ENCODE measurements at places on chromosomes 3 and 15.

- no peak for DNase-seq
Measured at GRCh38 chr15:73712107-73712506, 27.9 kb downstream of the CD276 start.

DNA sequence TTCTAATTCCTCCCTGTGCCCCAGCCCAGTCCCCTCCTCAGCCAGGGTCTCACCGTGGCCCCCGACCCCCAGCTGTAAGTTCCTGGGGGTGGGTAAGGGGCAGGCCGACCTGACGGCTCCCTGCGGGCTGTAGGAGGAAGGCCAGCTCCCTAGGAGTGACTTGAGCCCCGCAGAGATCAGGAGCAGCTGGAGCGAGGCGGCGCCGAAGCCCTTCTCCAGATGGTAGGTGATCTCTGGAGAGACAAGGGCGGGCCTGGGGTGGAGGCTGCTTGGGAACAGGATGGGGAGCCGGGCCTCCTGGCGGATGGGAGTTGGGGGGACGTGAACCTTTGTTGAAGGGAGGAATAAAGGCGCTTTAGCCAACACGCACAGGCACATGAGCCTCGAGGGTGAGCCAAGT is 4.2 kb downstream of the SLC28A1 start:
- DNase-seq = no peak

DNA sequence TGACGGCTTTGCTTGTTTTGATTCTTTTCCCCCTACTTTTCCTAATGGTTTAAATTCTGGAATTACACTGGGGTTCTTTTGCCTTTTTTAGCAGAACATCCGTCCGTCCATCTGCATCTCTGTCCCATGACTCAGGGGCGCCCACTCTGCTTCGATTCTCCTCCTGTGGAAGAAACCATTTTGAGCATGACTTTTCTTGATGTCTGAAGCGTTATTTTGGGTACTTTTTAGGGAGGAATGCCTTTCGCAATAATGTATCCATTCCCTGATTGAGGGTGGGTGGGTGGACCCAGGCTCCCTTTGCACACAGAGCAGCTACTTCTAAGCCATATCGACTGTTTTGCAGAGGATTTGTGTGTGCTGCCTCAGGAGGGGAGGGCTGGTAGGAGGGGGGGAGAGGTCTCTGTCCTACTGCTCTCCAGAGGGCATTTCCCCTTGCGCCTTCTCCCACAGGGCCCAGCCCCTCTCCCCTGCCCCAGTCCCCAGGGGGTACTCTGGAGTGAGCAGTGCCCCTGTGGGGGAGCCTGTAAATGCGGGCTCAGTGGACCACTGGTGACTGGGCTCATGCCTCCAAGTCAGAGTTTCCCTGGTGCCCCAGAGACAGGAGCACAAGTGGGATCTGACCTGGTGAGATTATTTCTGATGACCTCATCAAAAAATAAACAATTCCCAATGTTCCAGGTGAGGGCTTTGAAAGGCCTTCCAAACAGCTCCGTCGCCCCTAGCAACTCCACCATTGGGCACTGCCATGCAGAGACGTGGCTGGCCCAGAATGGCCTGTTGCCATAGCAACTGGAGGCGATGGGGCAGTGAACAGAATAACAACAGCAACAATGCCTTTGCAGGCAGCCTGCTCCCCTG is 19.5 kb upstream of the BSN start:
- DNase-seq = no peak

- DNase-seq = no peak
Measured at GRCh38 chr3:52294320-52295150, 6.9 kb downstream of the GLYCTK start.

DNA sequence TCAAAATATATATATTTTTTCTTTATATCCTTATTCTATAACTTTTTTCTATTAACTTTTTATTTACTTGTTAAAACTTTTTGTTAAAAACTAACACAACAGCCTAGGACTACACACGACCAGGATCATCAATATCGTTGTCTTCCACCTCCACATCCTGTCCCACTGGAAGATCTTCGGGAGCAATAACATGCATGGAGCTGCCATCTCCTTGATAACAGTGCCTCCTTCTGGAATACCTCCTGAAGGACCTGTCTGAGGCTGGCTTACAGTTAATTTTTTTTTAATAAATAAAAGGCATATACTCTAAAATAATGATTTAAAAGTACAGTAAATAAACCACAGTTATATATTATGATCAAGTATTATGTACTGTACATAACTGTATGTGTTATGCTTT is 58.9 kb downstream of the SFMBT1 start:
- DNase-seq = no peak

GRCh38 chr3:166123576-166123975 is 286.4 kb upstream of the BCHE start:
- no peak for DNase-seq

GRCh38 chr3:11716573-11717290 is 73.0 kb upstream of the VGLL4 start:
- DNase-seq = no peak

DNA sequence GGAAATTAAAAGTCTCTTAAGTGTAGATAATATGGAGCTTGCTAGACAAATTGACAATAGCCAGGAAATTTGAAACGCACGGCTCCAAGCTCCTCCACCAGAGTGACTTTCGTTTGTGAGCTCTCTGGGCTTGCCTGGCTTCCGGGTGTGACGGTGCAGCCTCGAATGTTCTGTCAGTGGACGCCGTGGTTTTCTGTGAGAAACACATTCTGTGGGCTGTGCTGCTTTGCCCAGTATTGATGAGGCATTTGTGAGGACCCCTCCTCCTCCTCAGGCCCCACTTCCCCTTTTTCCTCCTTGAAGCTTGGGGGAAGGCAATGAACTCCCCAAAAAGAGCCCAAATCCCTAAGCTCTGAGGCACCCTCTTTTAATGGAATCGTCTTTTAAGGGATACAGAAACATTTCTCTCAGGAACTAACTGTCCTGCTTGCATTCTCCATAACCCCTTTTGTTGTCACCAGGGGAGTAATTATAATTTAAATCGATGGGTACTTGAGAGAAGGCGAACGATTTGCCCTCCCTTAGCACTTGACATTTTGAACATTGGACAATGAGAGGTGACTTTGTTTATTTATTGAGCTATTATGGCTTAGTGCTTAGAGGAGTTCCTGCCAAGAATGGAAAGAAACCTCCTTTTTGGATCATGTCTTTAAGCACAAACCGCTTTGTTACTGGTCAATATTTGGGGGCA is 40.8 kb downstream of the POLR2M start:
- DNase-seq = no peak

GRCh38 chr3:79040701-79041100 is 727.1 kb downstream of the ROBO1 start:
- DNase-seq = no peak

DNA sequence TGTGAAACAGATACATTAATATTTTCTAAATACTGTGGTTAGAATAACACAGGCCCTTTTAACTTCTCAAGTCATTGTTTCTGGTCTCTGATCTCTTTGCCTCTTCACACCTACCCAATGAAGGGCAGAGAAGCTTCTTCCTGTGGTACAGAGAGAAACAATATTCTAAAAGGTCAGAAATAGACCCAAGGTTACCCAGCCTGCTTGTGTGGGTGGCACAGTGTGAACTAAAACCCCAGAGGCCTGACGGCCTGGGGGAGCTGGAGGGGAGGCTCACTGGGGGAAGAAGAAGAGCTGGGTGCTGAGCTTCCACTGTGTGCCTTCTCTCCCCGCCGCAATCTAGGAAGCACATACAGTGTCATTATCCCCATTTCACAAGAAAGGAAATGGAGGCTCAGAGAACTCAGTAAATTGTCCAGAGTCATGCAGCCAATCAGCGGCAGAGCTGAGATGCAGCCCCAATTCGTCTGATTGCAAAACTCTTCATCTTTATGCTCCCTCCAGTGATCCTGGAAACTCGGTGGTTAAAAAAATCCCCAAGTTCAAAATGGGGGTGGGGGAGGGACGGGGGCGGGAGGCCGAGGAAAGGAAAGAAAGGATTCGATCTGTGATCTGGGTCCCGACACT is 64.1 kb upstream of the HEG1 start:
- DNase-seq = peak; percentile 70

GRCh38 chr3:138046085-138046484 is 36.1 kb downstream of the CLDN18 start:
- DNase-seq = no peak

GRCh38 chr3:73228959-73229358 is 167.5 kb downstream of the EBLN2 start:
- no peak for DNase-seq

- no peak for DNase-seq
Measured at GRCh38 chr15:52532427-52532826, 3.7 kb upstream of the MYO5A start.

DNA sequence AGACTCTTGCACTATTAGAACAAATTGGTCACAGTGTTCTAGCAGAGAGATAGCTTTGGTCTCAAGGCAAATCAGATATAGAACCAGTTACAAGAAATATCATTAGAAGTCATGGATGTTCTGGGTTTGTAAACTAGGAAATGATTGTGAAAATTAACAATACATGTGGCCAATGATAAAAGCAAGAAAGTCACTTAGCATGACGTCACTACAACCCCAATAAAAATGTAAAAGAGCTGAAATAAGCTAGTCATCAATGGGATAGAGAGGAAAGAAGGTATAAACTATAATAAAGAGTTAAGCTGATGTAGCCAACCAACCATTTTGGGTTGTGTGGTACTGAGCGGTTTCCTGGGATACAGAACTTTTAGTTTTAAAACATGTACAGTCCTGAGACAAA is 32.1 kb upstream of the KCNH8 start:
- DNase-seq = no peak

- DNase-seq = peak; percentile 71
Measured at GRCh38 chr3:32238453-32239306, at the start of gene CMTM8. TSS of gene CMTM8 (plus strand) at chr3:32238680. CDS start at chr3:32238973, 293 bp downstream.

DNA sequence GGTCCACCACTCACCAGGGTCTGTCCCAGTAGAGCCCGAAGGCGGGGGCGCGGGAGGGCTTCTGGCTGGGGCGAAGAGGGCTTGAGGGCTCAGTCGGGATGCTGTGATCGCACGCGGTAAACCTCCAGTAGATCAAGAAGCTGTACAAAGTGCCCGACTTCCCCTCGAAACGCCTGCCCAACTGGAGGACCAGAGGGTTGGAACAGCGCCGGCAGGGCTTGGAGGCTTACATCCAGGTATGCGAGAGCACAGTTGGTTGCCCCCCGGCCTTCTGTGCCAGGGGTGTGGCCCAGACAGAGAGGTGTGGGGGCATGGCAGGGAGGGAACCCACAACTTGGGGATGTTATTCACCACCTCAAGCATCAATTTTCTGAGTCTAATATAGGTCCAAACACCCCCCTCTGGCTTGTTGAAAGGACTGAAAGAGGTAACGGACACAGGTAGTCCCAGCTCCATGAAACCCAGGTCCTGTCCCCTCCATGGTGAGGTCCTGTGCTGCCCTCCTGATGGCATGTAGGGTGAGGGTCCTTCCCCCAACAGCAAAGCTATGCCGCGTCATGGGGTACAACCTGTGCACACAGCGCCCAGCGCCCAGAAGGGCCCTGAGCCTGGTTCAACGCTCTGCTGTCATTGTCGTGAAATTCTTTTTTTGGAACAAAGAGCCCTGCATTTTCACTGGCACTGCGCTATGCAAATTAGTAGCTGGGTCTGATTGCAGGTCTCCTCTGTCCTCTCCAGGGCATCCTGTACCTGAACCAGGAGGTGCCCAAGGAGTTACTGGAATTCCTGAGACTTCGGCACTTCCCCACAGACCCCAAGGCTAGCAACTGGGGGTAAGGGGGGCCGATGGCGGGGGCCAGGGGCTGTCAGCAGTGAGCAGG is 1.2 kb downstream of the SNX22 start:
- peak; percentile 17 for DNase-seq

GRCh38 chr3:49279376-49279775 is 2.3 kb upstream of the C3orf62 start:
- DNase-seq = no peak

DNA sequence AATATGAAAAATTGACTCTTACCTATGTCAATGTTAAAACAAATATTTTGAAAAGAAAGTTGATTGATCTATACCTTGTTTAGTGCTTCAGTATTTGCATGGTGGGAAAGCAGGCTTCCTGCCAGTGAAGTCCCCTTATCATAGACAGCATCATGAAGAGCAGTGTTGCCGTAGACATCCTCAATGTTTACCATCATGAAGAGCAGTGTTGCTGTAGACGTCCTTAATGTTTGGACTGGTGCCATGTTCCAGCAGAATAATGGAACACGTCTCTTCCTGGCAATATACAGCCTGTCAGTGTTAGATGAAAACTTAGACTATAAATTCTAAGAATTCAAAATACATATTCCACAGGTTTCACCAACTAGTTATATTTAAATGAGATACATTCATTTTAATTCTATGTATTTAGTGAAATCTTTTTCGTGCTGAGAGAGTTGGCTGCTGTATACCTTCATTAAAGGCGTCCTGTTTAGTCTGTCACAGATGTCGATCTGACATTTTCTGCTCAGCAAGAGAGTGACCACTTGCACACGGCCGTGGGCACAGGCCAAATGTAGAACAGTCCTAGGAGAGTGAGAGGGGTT is 116.8 kb downstream of the LMLN start:
- DNase-seq = no peak

- DNase-seq = no peak
Measured at GRCh38 chr3:71328926-71329325, 254.6 kb downstream of the FOXP1 start.

GRCh38 chr3:114154321-114154821 is 24.5 kb downstream of the DRD3 start:
- DNase-seq = no peak

- DNase-seq = no peak
Measured at GRCh38 chr3:135440746-135441145, 524.8 kb upstream of the PPP2R3A start.

DNA sequence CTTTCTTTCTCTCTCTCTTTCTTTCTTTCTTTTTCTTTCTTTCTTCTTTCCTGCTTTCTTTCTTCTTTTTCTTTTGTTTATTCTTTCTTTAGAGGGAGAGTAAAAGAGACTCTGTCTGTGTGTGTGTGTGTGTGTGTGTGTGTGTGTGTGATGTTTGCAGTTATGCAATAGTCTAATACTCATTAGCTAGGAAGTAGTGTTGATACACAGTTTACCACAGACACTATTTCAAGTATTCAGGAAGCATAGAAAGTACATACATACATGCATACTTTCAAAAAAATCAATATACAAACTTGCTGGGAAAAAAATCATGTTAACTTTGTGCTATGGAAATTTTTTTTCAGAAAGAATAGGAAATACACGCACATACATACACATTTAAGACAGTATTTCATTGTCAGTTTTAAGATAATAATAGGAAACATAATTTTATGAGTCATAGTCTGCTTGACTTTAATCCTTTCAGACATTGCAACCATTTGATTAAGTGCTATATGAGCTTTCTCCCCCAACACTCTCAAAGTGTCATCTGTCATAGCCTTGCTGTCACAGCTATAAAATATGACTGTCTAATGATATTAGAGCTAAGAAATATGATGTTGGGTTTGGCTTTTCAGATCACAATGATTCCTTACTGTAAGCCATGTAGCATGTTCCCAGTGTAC is 74.9 kb upstream of the EPHA3 start:
- DNase-seq = no peak
